ENCODE measurements at places on chromosomes 1 and 21.

GRCh38 chr1:8204826-8205225 is 113.1 kb upstream of the SLC45A1 start:
- DNase-seq, result no peak

- no peak for DNase-seq
Observed at GRCh38 chr1:247268390-247269045, 12.6 kb downstream of the VN1R5 start.

GRCh38 chr1:46659307-46659870 is 8.8 kb downstream of the ATPAF1 start:
- no peak for DNase-seq

DNA sequence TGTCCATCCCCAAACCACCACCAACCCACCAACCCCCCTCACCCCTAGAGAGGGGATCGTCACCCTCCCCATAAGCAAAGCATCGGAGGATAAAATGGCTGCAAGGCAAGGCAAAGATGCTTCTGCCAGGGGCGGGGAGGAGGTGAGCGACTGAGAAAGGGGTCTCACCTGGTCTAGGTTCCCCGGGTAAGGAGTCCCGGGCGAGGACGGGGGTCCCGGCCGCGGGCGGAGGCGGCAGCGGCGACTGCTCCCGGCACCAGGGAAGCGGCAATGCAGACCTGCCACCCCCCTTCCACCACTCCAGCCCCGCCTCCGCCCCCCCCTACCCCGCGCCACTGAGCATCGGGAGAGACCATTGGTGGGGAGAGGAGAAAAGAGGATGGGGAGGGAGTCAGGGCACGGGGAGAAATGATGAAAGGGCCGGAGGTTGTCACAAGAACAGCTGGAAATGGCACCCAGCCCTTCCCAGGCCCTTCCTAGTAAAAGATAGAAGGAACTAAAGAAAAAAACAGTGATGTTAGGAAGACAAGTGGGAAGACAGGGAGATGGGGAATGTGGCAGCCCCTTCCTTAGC is at the start of gene SV2A:
Gene SV2A (minus strand): TSS at position 274 of the 574 bp plus-strand sequence. CDS start 4,004 bp downstream, outside the sequence.
- peak; percentile 79 for DNase-seq

DNA sequence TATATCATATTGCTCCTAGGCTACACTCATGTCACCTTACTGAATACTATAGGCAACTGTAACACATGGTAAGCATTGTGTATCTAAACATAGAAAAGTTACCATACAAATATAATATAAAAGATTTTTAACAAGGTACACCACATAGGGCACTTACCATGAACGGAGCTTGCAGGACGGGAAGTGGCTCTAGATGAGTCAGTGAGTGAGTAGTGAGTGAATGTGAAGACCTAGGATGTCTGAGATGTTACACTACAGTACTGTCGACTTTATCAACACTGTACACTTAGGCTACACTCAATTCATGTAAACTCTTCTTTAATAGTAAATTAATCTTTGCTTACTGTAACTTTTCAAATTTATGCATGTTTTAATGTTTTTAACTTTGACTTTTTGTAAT is 81.0 kb upstream of the PLD5 start:
- no peak for DNase-seq

DNA sequence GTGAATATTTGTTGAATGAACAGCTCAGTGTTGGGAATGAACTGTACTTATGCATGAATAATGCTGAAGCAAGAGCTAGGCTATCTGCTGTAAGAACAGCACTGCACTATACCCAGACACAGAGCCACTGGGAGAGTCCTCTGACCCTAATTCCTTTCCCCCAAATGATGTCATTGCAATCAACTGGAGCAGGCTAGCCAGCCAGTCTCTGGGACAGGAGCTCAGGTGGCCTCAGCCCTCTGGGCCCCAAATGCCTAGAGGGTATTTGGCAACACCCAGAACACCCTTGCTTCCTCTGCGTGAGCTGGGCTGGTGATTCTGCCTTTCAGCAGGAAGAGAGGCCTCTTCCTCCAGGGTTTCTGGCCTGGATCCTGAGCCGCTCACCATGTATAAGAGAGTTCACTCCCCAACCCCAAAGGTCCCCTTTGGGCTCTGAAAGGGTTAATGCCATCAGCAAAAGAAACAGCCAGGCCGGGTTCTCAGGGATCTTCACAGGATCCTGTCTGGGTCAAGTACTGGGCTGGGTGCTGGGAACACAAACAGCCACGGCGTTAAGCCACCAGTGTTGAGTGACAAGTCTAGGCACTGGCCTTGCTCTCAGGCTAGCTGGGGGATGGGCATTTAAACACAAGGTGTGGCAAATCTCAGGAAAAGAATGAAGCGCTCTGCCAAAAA is 3.7 kb upstream of the PADI4 start:
- no peak for DNase-seq

- DNase-seq, result no peak
Observed at GRCh38 chr1:33039840-33040239, 3.2 kb upstream of the AK2 start.

DNA sequence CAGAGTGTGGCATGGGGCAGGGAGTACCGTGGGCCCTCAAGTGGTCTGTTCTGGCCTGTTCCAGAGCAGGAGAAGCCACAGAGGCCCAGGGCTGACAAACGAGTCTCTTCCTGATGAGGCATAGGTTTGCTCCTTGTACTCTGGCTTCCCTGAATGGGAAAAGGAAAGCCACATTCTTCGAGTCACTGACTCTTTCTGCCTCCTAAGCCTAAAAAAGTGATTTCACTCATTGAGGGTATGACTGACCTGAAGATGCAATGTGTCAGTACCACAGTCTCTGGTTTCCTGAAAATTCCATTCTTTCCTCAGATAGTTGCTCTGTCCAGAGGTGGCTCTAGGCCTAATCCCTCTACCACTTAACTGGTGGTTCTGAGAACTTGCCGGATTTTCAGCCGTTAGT is 92.3 kb downstream of the KCNN3 start:
- DNase-seq, result no peak

GRCh38 chr21:33441489-33442477 is 38.0 kb downstream of the TMEM50B start:
- DNase-seq, result peak; percentile 91

DNA sequence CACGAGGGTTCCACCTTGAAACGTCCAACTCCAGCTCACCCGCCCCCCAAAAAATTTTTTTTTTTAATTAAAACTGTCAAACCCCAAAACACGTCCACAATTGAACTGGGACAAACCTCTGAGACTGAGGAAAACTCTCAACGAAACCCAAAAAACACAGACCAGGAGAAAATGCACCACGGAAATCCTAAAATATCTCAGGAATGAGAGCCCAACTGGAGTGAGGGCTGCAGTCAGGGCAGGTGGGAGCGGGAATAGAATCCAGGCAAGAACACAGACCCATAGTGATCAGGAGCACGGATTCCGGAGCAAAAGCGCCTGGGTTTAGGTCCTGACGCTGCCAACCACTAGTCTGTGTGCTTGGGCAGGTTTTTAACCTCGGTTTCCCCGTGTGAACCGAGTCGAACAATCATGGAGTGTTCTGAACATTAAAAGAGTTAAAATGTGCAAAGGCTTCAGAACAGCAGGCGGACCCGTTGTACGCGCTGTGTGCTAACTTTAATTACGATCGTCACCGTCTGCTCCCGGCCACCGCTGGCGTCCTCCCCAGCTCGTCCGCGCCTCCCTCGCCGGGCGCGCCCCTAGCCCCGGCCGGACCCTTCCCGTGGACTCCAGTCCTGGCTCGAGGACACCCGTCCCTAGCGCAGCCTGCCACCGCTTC is 624 bp downstream of the ARHGAP29 start:
- DNase-seq, result peak; percentile 42

GRCh38 chr1:108878678-108879077 is 1.9 kb downstream of the GPSM2 start:
- peak; percentile 14 for DNase-seq

DNA sequence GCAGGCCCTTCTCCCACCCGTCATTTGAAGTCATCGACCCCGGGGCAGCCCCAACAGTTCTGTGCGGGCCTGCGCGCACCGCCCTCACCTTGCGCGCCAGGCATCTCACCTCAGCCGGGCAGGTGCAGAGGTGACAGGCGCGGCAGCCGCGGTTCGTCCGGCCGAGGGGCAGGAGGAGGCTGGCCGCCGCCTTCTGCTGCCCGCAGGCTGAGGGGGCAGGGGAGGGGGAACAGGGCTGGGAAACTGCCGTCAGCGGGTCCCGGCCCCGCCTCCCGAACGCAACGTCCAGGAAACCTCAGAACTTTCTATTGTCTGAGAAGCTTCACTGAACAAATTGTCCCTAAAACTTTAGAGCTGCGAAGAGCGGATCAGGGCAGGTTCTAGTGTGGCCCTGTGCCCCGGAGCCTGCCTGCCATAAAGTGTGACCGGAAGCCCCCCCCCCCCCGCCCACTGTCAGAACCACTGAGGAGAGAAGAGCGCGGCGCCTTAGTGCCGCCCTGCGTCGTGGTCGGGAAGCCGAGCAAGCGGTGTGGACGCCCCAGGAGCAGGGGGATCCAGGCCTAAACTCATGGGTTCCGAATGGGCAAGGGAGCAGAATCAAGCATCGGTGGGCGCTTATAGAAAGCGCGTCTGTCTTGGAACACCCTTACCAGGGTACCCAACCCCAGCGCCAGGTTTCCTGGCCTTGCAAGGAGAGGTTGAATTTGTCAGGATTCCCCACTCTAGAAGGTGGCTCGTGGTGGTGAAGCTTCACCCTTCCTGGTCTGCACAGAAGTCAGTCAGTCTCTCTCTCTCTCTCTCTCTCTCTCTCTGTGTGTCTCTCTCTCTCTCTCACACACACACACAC is 13.3 kb upstream of the TBX15 start:
- DNase-seq, result no peak

DNA sequence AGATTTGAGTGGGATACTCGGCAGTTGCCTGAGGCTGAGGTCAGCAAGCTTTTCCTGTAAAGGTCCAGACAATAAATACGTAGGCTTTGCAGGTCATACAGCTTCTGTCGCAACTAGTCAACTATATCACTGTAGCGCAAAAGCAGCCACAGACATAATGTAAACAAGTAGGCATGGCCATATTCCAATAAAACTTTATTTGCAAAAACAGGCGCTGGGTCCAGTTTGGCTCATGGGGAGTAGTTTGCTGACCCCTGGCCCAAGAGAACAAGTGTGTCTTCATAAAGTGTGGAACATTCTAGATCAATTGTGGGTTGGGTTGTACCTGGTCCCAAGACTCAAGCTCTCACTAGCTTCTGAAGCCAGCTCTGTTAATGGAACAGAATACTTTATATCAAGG is 78.8 kb downstream of the MIS18A start:
- no peak for DNase-seq

- DNase-seq, result no peak
Observed at GRCh38 chr21:36337099-36337509, 17.1 kb downstream of the MORC3 start.

GRCh38 chr1:53971718-53972117 is 25.6 kb downstream of the LRRC42 start:
- DNase-seq, result no peak

GRCh38 chr1:220924331-220924970 is 45.2 kb downstream of the HLX start:
- DNase-seq, result no peak

- peak; percentile 46 for DNase-seq
Observed at GRCh38 chr1:26686795-26687194, 9.0 kb upstream of the ARID1A start.

Data from A673 (cell line).